ENCODE measurements at places on chromosomes 2 and 18. TPM values are rescaled to one million over a fixed set of nuclear protein-coding genes. Genes with fewer than 3 reads are reported as not detected.

DNA sequence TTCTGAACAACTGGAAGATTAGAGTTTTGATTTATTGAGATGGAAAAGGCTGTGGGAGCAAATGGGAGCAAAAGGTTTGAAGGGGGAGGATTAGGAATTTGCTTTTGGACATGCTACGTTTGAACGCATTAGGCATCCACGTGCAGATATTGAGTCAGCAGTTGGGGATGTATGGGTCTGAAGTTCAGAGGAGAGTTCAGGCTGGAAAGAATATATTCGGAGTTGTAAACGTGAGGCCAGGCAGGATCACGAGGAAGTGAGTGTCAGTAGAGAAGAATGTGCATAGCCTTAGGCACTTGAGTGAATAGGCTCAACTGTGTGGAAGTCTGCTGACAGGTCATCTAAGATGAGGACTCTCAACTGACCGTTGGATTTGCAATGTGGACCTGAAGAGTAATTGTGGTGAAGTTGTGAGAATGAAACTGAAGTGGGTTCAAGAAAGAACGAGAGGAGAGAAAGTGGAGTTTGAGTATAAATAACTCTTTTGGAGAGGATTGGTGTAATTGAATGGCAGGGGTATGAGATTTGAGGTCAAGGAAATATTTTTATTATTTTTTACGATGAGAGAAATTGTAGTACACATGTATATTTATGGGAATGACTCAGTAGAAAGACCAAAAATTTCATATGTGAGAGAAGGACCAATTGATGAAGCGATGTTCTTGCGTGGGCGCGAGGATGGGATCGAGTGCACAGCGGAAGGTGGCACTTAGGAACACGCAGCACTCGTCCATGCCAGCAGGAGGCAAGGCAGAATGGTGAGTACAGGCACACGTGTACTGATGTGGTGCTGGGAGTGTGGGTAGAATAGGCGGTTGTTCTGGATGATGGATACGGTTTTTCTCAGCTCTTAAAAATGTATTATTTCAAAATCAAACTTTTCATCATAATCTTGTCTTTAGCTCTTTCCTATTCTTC, 40.5 kb upstream of the POLE4 start:
- peaks cover 5% of the 10 kb centered on the region for H3K4me1 ChIP-seq
- H3K27me3 ChIP-seq = peaks cover 4% of the 10 kb centered on the region
- DNase-seq = no peak
- no peaks in the 10 kb centered on the region for H3K36me3 ChIP-seq
- no peak overlapping the region for H3K4me3 ChIP-seq

GRCh38 chr18:22711192-22711685, 221.9 kb upstream of the RBBP8 start:
- no peaks in the 10 kb centered on the region for H3K27me3 ChIP-seq
- no peak overlapping the region for H3K4me3 ChIP-seq
- peak; percentile 7 for DNase-seq
- H3K36me3 ChIP-seq = no peaks in the 10 kb centered on the region
- H3K4me1 ChIP-seq = peaks cover 12% of the 10 kb centered on the region

DNA sequence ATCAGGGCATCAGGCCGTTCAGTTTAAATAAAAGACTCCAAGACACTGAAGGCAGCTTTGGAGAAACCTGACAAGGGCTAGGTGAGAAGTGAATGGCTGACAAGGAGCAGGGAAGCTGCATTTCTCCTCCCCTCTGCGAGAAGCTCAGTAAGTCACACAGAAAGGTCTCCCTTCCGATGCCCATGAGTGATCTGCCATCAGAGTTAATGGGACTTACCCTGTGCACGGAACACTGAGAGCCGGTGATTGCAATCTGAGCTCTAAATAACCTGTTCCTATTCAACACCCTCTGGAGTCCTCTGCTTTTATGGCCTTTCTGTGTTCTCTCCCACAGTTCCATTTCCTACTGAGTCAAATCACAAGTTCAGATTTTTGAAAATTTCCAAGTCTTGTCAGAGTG, 322.2 kb upstream of the MYT1L start:
- peaks cover 14% of the 10 kb centered on the region for H3K27me3 ChIP-seq
- H3K4me3 ChIP-seq = no peak overlapping the region
- DNase-seq = no peak
- H3K36me3 ChIP-seq = no peaks in the 10 kb centered on the region
- H3K4me1 ChIP-seq = peaks cover 21% of the 10 kb centered on the region

DNA sequence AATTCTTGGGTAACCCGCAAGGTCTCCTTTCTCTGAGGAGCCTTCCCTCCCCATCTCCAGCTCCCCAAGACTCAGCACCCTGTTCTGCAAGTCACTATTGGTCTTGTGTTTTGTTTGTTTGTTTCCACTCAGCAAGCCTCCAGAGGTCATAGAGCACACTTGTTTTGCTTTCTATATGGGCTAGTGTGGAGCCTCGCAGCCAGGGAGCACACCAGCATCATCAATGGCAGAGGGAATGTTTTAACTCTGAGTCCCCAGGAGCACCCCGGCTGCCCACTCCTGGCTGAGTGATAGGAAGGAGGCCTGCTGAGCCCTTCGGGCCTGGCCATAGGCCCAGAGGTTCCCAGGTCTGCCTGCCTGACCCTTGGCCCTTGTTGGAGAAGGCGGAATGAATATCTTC, 36.6 kb downstream of the GLI2 start:
- no peaks in the 10 kb centered on the region for H3K36me3 ChIP-seq
- no peak overlapping the region for H3K27ac ChIP-seq
- no peak overlapping the region for H3K4me3 ChIP-seq
- peaks cover 9% of the 10 kb centered on the region for H3K27me3 ChIP-seq

Gene CCDC141
- total RNA-seq = 0.67 TPM

DNA sequence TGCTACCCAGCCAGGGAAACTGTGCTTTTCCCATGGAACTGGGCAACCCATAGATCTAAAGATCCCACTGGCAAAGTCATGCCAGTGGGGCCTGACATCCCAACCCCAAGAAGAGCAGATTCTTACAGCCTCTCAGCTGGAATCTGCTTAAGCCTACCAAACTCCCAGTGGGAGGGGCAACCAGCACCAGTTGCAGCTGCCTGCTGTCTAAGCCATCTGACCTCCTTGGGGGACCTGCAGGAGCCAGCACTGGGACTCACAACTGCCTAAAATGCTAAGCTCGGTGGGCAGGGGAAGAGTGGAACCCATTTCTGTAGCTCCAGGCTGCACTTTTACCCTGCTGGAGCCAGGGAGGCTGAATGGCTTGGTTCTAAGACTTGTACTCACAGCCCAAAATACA, 770.7 kb upstream of the SLC8A1 start:
- H3K4me1 ChIP-seq = no peaks in the 10 kb centered on the region
- H3K27ac ChIP-seq = no peak overlapping the region
- DNase-seq = no peak
- no peak overlapping the region for H3K4me3 ChIP-seq

Gene CAPN14
- total RNA-seq = 0.13 TPM

DNA sequence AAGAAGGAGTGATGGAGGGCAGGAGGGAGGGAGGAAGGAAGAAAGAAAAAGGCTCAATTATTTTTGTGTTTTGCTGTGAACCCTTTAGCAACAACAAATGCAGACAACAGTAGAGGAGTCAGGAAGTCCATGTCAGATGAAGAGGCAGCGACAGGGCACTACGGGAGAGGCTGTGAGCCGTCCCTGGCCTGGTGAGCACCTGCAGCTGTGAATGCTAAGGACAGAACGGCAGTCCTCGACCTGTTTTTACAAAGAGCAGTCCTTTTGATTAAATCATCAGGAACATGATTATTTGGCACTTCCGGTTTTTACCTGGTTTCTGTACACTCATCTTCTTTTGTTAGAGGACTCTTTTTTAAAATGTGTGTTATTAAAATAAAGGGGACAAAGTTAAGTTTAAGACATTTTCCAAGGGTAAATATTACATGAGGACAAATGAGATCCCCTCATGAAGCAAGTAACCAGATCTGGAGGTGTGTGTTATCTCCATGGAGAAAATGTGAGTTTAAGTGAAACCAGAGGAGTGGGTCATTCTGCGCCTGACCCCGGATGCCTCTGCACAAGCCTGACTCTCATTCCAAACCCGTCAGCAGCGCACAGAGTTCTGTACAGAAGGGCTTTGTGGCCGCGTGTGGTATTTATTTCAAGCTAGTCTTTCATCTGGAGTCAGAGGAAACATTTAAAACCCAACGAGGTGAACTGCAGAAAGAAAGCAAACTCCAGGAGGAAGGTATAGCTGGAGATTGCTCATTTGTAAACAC, 492.5 kb downstream of the SOX11 start:
- no peak overlapping the region for H3K27ac ChIP-seq
- no peaks in the 10 kb centered on the region for H3K36me3 ChIP-seq
- no peaks in the 10 kb centered on the region for H3K4me1 ChIP-seq
- DNase-seq = no peak

DNA sequence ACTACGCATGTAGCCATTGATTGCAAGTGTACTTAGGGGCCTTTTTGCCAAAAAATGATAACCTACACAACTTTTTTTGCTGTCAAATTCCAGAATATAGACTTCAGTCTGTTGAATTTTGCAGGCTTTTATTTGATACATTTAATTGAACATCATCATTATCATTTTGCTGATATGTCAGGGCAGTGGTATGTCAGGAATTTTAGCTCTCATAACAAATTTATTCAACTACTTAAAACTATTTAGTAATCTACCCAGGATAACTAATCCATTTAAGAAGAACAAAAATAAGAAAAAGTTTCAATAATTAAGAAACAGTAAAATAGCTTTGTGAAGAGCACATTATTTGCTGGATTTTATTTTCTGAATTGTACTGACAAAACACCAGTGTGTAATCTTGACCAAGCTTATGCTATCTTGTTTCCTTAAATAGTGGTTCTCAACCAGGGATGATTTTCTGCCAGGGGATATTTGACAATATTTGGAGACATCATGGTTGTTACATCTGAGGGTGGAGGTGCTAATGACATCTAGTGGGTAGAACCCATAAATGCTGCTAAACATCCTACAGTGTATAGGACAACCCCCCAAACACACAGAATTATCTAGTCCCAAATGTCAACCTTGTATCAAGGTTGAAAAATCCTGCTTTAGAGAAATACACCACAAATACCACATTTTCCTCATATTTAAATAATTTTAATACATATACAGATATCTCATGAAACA, 12.1 kb upstream of the TTN start:
- H3K36me3 ChIP-seq = no peaks in the 10 kb centered on the region
- no peak for DNase-seq
- H3K4me3 ChIP-seq = no peak overlapping the region

GRCh38 chr2:224284134-224284946, 117.6 kb downstream of the FAM124B start:
- H3K4me3 ChIP-seq = no peak overlapping the region
- H3K4me1 ChIP-seq = peaks cover 2% of the 10 kb centered on the region
- no peak for DNase-seq
- H3K27me3 ChIP-seq = no peaks in the 10 kb centered on the region
- H3K36me3 ChIP-seq = no peaks in the 10 kb centered on the region

DNA sequence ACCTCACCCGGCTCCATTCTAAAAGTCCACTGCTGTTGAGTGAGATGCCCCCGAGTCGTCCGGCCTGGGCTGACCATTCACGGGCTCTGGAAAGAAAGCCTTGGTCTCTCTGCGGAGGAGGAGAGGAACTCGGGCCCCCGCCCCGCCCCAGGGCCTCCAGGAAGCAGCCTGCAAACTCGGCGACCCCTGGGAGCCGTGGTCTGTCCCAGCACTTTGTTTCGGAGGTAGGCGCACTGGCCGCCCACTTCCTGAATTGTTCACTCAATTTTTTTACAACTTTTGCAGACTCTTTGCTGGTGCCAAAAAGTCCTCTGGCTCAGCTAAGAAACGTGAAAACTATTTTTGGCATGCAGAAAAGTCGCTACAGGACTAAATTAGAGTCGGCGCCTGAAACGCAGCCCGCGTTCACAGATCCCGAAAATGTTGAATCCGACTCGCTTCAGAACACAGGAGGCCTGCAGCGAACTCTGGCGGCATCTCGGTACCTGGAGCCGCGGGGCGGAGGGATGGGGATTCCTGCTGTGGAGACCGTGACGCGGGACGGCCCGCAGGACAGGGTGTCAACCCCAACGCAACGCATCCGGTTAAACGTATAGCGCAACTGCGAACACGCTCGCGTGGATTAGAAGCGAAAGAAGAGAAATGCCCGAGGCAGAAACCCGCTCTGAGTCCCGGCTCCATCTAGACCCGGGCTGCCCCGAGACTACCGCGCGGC, 1.5 kb downstream of the PXDN start:
- peak; percentile 77 for DNase-seq
- H3K4me3 ChIP-seq = peak overlapping the region; percentile 94
- peaks cover 44% of the 10 kb centered on the region for H3K4me1 ChIP-seq
- H3K27ac ChIP-seq = peak overlapping the region; percentile 95
- H3K27me3 ChIP-seq = peaks cover 24% of the 10 kb centered on the region

- DNase-seq = no peak
- peak overlapping the region; percentile 72 for H3K27ac ChIP-seq
- H3K27me3 ChIP-seq = peaks cover 6% of the 10 kb centered on the region
These were observed 1.2 kb downstream of the RAPH1 start for GRCh38 chr2:203533676-203534591.

DNA sequence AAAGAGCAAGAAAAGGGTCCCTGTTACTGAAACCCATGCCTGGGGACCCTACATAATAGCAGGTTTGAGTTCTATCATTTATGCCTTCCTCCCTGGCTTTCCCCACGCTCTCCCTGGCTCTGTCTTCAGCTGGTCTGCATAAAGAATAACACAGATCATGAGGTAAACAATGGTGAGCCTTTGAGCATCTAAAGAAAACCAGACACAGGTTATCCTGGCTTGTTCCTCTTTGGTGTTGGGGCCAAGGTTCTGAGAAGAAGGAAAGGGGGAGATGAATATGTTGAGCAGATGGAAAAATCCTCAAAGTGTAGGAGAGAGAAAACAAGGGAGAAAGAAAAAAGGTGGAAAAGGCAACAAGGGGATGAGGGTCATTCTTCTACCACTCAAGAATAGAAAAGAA, 127.3 kb downstream of the CABYR start:
- peaks cover 7% of the 10 kb centered on the region for H3K4me1 ChIP-seq
- no peaks in the 10 kb centered on the region for H3K27me3 ChIP-seq
- no peak for DNase-seq

GRCh38 chr2:105509269-105510086, 110.6 kb upstream of the FHL2 start:
- H3K4me3 ChIP-seq = no peak overlapping the region
- H3K27me3 ChIP-seq = peaks cover 1% of the 10 kb centered on the region

GRCh38 chr2:235946590-235946989, 221.6 kb downstream of the GBX2 start:
- DNase-seq = no peak
- H3K27ac ChIP-seq = peak overlapping the region; percentile 42
- H3K4me1 ChIP-seq = peaks cover 10% of the 10 kb centered on the region

Gene NT5DC4
- total RNA-seq = not detected

- H3K36me3 ChIP-seq = no peaks in the 10 kb centered on the region
- no peak overlapping the region for H3K4me3 ChIP-seq
- no peaks in the 10 kb centered on the region for H3K4me1 ChIP-seq
- H3K27me3 ChIP-seq = no peaks in the 10 kb centered on the region
- DNase-seq = no peak
These were observed 402.8 kb upstream of the SYT4 start for GRCh38 chr18:43680096-43680495.

- no peak for DNase-seq
- peaks cover 4% of the 10 kb centered on the region for H3K27me3 ChIP-seq
These were observed 34.6 kb upstream of the KLF11 start for GRCh38 chr2:10008809-10009176.
